Fibroblast of lung (primary cell): ENCODE measurements at places on chromosomes 5 and 9. TPM values are rescaled to one million over a fixed set of nuclear protein-coding genes. Genes with fewer than 3 reads are reported as not detected.
A peak's percentile ranks its signal among the peaks of the same experiment; 100 is the strongest.

The SLCO4C1 gene
- total RNA-seq: under 0.01 TPM in 1 of 2 replicates, not detected in the other

The TIGD6 gene
- 8.7 and 10.4 TPM in 2 replicates for total RNA-seq

GRCh38 chr5:169667896-169668674 is 31.0 kb downstream of the DOCK2 start:
- H3K4me3 ChIP-seq: no peak overlapping the region
- DNase-seq: peak; percentile 24
- H3K4me1 ChIP-seq: peaks cover 6% of the 10 kb centered on the region
- H3K36me3 ChIP-seq: no peaks in the 10 kb centered on the region
- no peaks in the 10 kb centered on the region for H3K27me3 ChIP-seq

DNA sequence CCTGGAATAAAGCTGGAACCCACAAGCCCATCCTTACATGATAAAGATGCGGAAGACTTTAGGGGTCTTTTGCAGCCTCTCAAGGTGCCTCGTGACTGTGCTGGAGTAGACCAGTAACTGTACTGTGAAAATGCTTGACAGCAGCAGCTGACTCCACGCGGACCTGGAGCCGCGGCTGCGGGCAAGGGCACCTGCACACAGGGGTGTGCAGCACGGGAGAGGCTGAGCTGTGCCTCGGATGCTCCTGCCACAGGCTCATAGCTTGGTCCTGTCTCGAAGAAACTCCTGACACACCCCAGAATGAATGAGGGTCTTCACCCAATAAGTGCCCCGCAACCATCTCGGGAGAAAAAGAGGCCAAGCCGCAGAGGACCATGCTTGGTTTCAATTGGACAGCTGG is 40.3 kb upstream of the CEP72 start:
- no peak overlapping the region for H3K4me3 ChIP-seq
- H3K36me3 ChIP-seq: no peaks in the 10 kb centered on the region
- H3K27me3 ChIP-seq: peaks cover 14% of the 10 kb centered on the region

DNA sequence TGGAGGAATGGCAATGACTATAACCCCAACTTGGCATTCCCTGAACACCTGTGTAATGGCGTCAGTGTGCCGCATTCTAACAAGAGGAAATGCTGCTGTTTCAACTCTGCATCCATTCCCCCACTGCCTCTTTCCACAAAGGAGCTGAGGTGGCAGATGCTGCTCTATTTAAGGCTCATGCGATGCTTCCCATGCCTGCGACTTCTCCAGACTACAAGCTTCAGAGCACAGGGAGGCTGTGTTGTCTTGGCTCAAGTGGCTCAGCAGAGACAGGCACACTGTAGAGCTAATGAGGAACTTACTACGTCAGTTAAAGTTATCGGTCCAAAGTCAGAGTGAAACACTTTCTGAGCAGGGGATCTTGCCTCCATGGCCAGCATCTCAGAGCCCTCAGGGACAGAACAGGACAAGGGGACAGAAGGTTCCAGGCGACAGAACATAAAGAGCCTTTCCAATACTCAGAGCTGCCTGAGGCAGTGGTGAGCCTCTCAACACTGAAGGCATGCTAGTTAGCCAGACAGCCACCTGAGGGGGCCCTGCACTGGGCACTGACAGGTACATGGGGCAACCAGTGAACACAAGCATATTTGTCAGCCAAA is 21.8 kb downstream of the TNIP1 start:
- H3K27ac ChIP-seq: no peak overlapping the region
- no peak overlapping the region for H3K4me3 ChIP-seq
- peaks cover 5% of the 10 kb centered on the region for H3K36me3 ChIP-seq

- no peaks in the 10 kb centered on the region for H3K36me3 ChIP-seq
- H3K27me3 ChIP-seq: no peaks in the 10 kb centered on the region
Measured at GRCh38 chr5:91403438-91403837, 20.3 kb upstream of the ARRDC3 start.

DNA sequence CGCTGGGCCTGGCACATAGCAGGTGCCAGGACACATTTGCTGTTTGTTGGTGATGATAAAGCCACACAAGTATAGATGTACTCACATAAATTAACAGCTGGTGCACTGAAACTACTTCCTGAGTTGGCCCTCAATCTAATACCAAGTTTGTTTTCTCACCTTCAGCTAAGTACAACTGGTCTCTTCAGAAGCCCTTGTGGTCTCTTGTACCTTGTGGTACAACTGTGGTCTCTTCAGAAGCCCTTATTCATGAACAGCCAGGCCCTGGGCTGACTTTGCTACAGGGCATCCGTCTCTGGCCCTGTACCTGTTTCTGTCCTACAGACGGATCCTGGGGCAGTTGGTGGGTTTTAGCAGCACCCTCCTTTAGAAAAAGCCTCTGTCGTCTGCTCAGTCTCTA is 81.5 kb downstream of the DAB2IP start:
- H3K27ac ChIP-seq: no peak overlapping the region

DNA sequence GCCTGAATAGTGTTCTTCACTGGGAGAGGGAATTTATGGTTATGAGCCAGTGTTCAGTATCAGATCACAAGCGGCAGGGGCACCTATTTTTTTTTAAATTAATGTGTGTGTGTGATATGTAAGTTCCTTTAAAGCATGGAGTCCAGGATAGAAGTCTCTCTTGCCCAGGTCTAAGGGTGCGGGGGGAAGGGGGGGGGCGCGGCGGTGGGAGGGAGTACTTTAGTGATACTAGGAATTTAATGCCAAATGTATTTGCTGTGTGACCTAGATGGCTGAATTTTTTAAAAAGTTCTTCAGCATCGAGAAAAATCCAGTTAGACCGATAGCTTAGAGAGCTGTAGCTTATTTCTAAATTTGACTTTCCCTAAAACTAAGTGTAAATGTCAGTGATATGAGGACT is 1.5 kb upstream of the FCHO2 start:
- DNase-seq: no peak
- H3K4me1 ChIP-seq: peaks cover 11% of the 10 kb centered on the region

DNA sequence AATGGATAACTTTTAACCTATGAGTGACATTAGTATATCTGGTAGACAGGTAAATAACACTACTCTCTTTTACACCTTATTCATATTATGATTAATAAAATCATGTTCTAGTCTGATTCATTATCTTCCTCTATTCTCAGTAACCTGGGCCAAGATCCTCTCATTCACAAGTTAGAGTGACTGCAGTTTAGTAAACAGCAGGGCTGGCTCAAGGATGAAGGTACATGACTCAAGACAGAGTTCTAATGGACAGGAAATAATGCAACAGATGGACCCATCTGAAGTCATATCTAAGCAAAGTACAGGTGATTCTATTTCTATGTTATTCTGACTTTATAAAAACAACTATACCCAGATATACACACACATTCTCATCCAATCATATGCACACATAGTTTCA is 582.5 kb upstream of the CDH18 start:
- no peaks in the 10 kb centered on the region for H3K27me3 ChIP-seq
- DNase-seq: no peak
- H3K27ac ChIP-seq: no peak overlapping the region
- H3K4me1 ChIP-seq: no peaks in the 10 kb centered on the region
- no peak overlapping the region for H3K4me3 ChIP-seq
